ENCODE measurements at places on chromosomes 16 and 17.

GRCh38 chr16:1334739-1335138, 1.3 kb downstream of the BAIAP3 start:
- DNase-seq = no peak

DNA sequence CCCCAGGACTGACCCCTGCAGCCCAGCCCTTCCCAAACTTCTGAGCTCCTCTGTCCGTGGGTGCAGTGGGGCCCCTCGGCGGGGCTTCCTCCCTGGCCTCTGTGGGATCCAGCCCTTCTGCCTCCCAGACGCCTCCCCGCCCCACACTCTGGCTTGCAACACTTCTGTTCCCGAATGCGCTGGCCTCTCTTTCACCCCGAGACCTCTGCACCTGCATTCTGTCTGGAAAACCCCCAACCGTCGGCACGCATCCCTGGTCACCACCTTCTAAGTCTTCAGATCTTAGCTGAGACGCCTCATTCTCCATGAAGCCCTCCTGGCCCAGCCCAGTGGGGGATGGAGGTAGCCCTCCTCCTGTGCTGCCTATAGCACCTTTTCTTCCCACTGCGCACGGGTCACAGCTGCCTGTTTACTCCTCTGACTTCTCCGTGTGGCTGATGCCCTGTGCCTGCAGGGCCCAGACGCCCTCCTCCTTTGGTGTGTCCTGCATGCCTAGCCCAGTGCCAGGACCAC, 26.4 kb downstream of the TMEM235 start:
- no peak for DNase-seq

DNA sequence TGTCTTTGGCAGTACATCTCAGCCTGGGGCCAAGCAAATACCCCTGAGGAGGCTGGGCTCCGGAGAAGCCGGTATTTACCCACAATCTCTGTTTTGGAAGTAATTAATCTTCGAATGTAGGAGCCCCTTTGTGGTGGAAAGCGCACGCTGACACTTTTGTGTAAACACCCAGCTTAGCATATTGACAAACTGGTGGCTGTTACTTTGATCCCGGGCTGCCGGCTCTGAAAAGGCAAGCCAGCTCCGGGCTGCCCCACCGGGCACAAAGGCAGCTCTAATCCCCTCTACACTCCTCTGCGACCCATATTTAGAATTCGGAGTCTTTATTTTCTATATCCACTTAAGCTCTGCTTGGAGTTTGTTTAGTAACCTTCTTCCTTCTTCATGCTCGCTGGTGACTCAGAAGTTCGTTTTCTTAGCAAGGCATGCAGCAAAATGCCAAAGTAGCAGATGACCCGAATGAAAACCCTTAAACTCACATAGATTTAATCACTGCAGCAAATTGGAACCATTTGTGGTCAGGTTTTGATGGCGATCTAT, 144.0 kb upstream of the IRX3 start:
- DNase-seq = no peak

DNA sequence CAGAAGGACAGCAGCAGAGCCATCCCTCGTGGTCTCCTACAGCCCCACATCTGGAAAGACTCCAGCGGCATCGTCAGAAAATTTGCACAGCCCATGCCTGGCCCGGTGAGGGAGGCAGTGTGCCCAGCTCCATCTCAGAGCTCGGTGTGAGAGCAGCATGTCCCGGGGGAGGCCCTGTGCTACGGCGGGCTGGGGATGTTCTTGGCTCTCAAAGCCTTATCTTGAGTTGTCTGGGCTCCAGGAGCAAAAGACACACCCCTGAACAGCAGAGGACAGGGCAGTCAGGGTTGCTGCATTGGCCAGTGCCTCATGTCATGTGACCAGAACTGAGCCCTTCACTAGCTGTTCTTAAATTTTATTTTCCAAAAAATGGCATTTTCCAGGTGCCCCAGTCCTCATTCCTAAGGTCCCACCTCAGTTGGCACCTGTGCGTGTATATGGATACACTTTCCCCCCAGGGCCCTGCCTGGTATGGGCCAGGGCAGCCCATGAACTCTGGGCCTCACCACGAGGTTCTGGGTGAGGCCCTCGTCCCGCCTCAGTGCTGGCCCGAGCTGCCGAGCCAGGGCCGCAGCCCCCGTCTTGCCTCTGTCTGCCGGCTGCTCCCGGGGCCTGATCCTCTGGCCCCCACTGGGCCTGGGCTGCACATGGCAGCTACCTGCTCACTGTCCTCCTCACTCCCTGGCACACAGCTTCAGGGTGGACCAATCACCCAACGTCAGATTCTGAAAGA, 3.0 kb downstream of the NUDT16L1 start:
- DNase-seq = no peak

GRCh38 chr17:81719410-81720266, 7.6 kb downstream of the SLC25A10 start:
- no peak for DNase-seq

DNA sequence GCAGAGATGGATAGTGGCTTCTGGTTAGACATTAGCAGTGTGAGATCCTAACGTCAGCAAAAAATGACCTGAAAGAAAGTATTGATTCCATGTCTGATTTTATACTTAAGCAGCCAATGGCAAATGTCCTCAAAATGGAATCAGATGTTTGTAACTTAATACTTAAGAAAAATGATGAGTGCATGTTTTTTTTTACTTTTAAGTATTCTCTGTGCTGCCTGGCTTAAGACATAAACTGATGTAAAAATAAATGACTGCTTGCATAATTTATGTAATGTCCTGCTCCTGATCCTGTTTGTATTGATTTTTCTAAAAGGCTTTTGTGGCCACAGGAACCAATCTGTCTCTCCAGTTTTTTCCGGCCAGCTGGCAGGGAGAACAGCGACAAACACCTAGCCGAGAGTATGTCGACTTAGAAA, 7.4 kb downstream of the CBFB start:
- DNase-seq = no peak

DNA sequence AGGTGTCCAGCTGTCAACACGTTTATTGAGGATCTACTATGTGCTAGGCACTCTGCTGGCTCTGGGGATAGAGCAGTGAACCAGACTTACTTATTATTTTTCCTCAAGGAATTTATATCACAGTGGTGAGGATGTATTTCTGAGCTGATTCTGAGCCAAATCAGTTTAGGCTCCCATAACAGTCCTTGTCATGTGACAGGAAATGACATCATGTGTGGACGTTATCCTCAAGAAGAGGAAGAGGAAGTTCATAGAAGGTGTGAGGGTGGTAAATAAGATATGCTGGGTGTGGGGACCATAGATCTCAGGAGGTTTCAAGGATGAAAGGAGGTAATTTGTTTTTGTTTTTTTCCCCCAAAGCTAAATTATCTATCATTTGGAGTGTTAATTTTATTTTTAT, 873.5 kb upstream of the EEF2KMT start:
- no peak for DNase-seq

- DNase-seq = no peak
Measured at GRCh38 chr16:28585674-28586073, 11.2 kb downstream of the SULT1A2 start.

GRCh38 chr16:14497245-14498082, 132.6 kb downstream of the PARN start:
- no peak for DNase-seq

DNA sequence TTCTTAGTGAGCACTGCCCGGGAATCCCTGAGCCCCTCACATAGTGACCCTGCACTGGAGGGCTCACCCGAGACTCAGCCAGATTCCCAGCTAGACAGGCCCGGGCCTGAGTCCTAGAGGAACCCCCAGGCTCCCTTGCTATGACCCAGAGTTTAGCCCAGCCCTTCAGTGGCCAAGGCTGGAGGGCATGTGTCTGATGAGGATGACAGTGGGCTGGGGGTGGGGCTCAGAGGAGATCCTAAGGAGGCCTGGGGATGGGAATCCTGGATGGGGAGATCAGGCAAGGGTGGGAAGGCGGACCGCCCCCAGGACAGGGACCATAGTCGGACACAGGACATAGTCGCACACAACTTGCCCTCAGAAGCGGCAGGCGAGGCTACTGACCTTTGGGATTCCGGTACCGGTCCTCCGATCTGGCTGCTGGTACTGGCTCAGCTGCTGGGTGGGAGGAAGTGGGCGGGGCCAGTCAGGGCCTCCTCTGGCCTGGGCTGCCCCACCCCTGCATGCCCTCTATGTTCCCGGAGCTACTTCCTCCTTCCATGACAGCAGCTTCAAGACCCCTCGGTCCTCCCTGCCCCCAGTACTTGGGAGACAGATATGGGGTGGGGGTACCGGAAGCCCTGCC, 1.1 kb downstream of the CD79B start:
- no peak for DNase-seq

- no peak for DNase-seq
Measured at GRCh38 chr17:28470266-28470913, 3.1 kb upstream of the SLC13A2 start.

DNA sequence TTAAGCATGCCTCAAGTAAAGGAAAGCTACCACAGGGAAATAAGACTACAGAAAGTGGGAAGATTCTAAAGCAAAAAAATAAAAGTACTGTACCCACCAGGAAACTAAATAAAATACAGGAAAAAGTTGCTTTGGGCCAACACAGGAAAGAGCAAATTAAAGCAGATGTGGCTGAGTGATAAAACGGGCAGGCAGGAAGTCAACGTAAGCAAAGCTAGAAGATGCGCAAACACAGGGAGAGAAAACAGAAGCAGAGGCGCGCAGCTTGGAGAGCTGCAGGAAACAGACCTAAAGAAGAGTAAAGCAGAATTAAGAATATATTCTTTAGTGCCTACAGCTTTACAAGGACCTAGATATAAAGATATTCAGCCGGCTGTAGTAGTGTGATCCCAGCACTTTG, 21.7 kb downstream of the USP36 start:
- DNase-seq = no peak

DNA sequence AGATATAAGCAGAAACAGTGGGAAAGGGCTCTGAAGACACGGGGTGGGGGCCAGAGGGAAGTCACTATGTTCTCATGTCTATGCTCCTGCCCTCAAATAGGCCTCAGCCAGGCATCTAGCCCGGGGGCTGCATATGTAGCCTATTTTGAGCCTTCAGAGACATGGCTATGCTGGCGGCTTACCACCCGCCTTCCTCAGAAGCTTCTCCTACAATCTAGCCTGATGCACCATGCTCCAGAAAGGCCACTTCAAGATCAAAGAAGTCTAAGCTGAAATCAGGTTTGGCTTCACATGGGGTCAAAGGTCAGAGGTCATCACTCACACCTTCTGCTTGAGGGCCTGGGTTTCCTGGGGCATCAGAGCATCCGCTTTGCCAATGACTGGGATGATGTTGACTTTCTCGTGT, 1.6 kb downstream of the SEPTIN1 start:
- no peak for DNase-seq

- peak; percentile 88 for DNase-seq
Measured at GRCh38 chr16:14501331-14502255, 128.5 kb downstream of the PARN start.

- DNase-seq = no peak
Measured at GRCh38 chr17:60231234-60231633, 81.5 kb downstream of the CA4 start.

- peak; percentile 63 for DNase-seq
Measured at GRCh38 chr17:29111816-29112499, 68.2 kb downstream of the MYO18A start.

DNA sequence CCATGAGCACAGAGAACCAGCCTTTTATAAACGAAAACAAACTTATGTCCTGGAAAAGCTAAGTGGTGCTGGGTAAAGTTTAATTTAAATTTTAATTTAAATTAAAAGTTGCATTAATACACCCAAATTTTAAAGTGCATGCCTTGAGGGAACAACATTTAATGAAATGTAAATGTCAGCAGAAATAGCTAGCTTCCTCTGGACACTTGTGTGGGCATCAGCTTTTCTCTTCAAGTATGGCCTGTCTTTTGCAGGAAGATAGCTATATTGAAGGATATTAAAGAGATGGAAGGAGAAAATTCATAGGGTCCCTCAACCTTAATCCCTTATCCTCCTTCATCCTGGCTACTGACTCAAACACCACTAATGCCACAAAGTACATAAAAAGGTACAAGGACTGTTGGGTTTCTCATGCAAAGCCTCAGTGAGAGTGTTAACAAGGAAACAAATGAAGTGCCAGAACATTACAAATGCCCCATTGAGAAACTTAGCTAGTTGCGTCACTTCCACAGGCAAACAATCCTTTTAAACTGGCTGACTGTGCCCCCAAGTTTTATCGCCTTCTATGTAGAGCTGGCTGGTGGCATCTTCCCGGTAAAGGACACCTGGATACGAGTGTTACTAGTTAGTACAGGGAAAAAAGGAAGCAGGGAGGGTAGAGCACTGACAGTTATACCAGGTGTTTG, 14.1 kb downstream of the PHF12 start:
- peak; percentile 84 for DNase-seq

GRCh38 chr16:88833086-88833485, 21.4 kb upstream of the APRT start:
- no peak for DNase-seq

DNA sequence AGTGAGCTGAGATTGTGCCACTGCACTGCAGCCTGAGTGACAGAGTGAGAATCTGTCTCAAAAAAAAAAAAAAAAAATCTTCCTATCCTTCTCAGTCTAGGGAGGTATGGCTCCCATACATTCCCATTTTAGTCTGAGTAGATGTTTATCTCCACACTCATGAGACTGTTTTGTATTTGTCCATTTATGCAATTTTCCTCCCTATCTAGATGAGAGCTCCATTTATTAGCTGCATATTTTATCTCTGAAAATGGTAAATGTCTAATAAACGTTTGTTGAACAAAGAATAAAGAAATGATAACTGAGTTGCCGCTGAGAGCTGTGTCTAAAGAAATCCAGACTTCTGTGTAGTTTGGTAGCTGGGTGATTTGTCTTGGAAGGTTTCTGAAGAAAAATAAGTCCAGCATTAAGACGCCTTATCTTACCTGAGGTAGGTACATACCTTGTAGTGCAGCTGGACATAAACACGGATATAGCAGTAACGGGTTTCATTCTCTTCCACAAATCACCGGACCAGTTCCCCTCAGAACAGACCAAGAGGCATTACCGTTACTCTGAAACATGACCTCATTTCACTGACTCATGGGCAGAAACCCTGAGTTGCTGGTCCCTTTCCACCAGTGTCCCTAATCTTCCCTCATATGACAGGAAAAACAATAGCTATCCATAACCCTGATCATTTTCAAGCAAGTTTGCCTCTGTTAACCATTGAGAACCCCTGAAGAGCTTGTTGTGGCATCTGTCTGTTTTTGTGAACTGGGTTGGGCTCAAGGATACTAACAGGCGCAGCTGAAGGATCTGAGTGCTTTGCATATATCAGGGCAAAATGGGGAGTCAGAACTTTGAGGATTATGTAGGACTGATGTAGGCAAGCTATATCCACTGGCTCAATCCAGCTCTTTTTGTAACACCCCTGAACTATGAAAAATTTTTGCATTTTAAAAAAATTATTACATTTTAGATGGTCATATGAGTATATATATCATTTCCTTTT, 177.4 kb upstream of the XYLT1 start:
- DNase-seq = no peak

DNA sequence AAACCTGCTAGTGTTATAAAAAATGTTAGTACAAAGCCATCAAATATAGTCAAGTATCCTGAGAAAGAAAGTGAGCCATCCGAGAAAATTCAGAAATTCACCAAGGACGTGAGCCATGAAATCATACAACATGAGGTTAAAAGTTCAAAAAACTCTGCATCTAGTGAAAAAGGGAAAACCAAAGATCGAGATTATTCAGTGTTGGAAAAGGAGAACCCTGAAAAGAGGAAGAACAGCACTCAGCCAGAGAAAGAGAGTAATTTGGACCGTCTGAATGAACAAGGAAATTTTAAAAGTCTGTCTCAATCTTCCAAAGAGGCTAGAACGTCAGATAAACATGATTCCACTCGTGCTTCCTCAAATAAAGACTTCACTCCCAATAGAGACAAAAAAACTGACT, 31.7 kb downstream of the RBBP6 start:
- DNase-seq = no peak

Measured in prostate gland (tissue), 2 donors.